ENCODE measurements at places on chromosomes 1 and 21. TPM values are rescaled to one million over a fixed set of nuclear protein-coding genes. Genes with fewer than 3 reads are reported as not detected.
A peak's percentile ranks its signal among the peaks of the same experiment; 100 is the strongest.

DNA sequence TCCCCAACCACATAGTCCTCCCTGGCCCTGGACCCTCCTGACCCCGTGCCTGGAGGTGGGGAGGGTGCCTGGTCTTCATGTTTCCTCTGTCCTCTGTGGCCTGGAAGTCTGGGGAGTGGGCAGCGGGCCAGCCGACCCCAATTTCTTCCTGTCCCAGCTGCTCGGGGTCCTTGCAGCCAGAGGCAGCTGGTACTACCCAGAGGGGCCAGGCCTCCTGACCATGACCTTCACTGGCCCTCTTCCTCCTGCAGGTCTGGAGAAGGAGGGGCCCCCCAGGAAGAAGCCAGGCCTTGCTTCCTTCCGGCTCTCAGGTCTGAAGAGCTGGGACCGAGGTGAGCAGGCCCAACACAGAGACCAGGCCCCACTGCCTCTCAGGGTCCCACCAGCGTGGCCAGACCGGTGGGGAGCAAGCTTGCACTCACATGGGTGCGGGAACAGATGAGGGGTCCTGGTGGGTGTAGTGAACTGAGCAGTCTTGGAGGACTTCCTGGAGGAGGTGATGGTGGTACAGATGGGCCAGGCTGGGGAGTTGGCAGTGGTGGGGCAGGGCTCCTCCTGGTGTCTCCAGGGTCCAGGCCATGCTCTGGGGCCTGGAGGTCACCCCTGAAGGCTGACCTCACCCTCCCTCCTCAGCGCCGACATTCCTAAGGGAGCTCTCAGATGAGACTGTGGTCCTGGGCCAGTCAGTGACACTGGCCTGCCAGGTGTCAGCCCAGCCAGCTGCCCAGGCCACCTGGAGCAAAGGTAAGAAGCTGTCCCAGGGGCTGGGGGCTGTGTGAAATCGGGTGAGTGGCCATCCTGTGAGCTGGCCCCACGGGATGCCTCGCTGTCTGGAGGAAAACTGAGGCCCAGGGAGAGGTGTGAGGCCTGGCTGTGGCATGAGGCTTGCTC, 32.7 kb downstream of the TRIM11 start:
- no peak for DNase-seq

GRCh38 chr1:223211323-223211985, 68.4 kb upstream of the TLR5 start:
- no peak for DNase-seq

DNA sequence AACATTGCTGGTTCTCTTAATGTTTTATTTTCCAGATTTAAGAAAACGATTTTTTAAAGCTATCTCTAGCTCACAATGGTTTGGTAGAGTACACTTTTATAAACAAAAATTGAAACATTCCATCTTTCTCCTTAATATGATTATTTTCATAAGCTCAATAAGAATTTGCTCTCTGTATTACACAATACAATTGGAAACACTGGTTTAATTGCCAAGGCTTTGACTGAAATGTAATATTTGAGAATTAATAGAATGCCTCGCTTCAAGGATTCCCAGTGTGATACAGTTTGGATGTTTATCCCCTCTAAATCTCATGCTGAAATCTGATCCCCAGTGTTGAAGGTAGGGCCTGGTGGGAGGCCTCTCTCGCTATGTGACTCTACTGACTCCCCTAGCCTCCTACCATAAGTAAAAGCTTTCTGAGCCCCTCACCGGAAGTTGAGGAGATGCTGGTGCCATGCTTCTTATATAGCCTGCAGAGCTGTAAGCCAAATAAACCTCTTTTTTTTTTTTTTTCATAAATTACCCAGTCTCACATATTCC, 67.4 kb downstream of the DDAH1 start:
- no peak for DNase-seq

DNA sequence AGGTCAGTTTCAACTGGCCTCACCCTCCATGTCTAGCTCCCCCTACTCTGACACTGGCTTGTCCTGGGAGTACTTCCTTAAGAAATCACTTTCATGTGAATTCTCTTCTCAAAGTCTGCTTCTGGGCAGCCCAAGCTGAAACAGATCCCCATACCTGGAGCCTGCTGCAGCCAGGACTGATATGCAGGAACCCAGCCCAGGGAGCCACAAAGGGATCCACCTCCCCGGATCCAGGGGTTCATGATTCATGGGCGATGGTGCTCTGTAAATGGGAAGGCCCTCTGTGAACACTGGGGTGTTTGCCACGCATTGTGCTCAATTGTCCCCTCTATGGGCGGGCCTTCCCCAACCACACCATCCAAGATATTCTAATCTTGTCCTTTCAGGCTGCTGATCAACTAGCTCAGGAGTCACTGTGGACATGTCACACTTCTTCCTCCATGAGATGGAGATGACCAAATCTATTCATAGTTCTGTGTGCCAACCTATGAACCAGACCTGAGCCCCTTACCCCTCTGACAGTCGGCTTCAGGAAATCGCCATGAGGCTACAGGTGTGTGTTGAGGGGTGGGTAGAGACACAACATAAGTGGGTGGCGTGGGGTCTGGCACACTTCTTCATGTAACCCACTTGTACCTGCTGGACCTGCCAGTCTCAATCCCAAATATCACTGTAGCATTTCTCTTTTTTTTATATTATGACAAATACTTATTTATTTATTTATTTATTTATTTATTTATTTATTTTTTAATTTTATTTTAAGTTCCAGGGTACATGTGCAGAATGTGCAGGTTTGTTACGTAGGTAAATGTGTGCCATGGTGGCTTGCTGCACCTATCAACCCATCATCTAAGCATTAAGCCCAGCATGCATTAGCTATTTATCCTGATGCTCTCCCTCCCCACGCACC, 41.8 kb downstream of the RUNX3 start:
- DNase-seq = no peak

DNA sequence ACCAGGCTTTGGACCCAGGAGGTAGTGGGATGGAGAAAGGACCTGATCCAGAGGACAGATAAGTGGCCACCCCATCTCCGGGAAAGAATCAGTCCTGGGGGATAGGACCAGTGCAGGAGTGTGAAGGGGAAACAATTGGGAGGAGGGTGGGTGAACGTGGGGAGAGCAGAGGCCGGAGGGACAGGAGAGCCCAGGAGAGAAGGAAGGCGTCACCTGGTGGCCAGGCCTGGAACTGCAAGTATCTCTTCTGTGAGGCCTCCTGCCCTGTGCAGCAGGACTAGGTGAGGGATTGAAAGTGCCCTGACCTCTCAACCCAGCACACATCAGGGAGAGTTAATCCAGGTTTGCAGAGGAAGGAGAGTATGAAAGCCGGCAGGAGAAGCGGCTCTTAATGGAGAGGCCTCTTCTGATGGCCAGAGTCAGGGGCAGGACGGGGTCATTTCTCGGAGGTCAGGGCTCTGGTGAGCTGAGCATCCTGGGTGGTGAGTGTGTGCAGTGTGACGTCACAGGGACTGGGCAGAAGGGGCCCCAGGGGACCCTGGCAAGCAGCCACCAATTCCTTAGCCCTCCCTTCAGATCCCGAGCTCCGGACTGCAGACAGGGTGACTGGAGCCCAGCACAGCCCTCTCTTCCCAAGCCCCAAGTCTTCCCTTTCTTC, 9.2 kb upstream of the LAD1 start:
- peak; percentile 93 for DNase-seq

- no peak for DNase-seq
Measured at GRCh38 chr1:151858886-151859665, 5.6 kb upstream of the THEM5 start.

DNA sequence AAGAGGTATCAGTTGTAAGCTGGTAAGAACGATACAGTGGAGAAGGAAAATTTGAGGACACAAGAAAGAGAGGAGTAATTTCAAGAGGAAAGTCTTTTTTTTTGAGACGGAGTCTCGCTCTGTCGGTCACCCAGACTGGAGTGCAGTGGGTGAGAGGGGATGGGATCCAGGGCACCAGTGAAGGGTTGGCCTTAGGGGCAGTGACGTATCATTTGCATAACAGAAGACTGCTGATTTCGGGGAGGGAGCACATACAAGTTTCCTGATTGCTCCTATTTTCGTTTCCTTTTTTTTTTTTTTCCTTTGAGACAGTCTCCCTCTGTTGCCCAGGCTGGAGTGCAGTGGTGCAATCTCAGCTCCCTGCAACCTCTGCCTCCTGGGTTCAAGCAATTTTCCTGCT, 4.2 kb downstream of the S100A13 start:
- no peak for DNase-seq

DNA sequence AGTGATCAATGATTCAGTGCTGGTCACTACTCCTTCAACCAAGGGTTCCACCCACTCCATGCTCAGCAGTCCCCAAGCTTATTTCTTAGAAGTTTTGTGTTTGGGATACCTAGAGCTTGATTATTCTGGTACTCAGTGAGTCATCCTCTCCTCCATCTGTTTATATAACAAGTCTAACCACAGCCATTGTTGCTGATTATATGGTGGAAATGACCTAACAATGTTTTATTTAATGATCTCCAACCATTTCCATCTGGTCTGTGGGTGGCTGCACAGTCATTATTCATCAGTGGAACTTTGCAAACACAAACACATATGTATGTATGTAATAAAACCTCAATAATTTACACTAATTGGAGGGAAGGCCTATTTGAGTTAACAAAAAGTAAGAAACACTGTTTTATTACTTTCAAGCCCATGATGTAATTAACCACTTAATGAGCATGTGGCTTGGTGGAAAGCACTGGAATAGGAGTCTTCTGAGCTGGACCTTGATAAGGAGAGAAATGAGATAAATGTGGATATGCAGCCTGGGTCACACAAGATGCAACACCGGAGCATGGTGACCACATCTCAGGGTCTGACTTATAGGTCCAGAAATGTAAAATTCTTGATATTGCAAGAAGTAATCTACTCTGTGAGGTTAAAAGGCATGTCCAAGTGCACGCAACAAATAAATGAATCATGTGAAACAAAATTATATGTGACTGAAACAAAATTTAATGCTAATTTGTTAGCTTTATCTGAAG, 99.0 kb upstream of the WLS start:
- no peak for DNase-seq

DNA sequence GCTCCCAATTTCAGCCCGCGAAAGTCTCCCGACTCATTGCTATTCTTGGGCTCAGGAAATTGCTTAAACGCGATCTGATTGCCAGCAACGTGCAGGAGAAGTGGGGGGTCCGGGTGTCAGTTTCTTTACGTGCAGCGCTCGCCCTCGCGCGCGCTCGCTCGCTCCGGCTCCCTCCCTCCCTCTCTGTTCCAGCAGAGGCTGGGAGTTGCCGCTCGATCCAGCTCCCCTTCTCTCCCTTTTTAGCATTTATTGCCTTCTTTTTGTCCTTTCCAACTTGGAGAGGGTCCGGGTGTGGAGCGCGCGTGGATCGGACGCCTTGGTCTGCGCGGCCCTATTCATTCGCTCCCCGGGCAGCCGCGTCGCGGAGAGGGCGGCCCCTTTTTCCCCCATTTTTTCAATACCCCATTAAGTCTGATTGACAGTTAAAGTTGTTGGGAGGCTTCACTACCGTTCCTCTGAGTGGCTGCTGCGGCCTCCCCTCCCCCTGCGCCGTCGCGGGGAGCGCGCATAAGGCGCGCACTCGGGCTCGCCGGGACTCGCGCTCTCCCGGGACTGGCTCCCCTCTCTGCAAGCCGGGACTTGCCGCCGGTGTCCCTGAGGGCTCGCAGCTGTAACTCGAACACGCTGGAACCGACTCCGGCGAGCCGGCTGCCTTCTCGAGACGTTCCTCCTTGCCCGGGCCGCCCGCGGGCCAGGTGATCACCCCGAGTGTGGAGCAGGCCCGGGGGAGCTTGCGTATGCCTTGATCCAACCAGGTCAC, at the start of gene DHRS3:
DHRS3 (minus strand) TSS at position 310 of the 760 bp plus-strand sequence. CDS start 862 bp downstream, outside the sequence.
- DNase-seq = peak; percentile 77

- no peak for DNase-seq
Measured at GRCh38 chr1:169786974-169787373, 7.7 kb downstream of the METTL18 start.

DNA sequence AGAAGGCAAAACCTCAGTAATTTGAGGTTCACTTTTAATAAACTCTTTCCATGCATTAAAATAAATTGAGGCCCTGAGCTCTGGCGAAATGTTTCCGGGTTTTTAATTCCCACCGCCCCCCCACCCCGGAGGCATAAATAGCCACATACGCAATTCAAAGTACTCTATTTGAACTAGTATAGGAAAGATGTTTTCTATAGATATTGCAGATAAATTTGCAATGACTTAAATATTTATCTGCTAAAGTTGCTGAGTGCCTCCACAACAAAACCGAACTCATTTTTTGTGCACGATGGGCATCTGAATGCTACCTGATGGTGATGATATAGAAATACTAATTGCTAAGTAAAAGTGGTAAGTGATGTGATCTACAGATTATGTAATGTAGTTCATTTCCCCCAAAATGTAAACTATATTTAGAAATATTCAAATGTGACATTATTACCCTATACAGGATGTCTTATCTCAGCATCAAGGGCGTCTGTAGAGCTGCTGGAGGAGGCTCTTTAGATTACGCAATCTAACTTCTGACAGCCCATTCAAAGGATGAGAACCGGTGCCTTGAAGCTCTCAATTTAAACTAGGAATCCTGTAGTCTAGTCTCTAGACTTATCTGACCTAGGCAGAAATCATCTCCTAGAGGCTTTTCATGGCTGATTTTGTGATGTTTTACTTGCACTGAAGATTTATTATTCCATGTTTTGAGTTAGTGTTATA, 8.5 kb downstream of the IRF2BP2 start:
- DNase-seq = no peak

- no peak for DNase-seq
Measured at GRCh38 chr21:29257701-29258100, 41.0 kb upstream of the BACH1 start.

DNA sequence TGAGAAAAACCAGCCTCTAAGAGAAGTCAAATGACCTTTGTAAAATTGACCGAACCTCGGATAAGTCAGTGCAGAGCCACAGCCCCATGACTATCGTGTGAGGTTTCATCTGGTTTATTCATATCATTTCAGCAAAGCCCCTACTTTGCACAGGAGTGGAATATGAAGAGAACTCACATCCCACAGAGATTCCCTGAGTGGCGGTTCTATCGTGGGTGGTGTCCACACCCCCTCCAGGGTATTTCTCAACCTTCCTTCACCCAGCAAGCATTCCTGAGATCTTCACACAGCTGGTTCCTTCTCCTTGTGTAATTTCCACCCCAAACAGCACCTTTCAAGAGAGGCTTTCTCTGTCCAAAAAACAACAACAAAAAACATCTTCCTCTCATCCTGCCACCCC, 47.5 kb downstream of the EVA1C start:
- DNase-seq = no peak

ATAD3C gene
- total RNA-seq = 2.9 TPM

DNA sequence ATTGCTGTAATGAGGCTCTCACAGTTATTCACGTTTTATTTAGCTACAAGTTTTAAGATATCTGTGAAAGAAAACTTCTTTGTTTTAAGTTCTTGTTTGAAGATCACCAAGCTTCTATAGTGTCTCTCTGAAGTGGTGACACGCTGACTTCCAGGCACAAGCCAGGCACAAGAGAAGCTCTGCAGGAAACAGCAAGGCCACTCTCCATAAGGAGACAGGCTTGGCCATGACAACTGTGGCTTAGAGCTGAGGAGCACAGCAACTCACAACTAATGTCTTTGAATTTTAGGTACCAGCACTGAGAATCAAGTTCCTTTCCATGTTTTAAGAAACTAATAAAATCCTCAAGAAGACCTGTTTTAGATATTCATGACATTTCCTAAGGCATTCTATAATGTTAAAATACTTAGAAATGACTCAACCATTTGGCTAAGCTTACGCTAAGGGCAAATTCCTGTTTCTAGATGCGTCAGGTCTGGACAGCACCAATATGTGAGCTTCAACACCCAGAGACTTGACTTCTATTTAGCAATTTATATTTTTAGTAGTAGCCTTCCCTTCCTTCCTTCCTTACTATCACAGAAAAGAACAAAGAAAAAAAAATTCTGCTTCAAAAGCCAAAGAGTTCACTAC, 40.2 kb downstream of the APP start:
- no peak for DNase-seq

Measured in mesothelial cell of epicardium (in vitro differentiated cells).